AG10803 (cell line): ENCODE measurements at places on chromosomes 5 and 9.

DNA sequence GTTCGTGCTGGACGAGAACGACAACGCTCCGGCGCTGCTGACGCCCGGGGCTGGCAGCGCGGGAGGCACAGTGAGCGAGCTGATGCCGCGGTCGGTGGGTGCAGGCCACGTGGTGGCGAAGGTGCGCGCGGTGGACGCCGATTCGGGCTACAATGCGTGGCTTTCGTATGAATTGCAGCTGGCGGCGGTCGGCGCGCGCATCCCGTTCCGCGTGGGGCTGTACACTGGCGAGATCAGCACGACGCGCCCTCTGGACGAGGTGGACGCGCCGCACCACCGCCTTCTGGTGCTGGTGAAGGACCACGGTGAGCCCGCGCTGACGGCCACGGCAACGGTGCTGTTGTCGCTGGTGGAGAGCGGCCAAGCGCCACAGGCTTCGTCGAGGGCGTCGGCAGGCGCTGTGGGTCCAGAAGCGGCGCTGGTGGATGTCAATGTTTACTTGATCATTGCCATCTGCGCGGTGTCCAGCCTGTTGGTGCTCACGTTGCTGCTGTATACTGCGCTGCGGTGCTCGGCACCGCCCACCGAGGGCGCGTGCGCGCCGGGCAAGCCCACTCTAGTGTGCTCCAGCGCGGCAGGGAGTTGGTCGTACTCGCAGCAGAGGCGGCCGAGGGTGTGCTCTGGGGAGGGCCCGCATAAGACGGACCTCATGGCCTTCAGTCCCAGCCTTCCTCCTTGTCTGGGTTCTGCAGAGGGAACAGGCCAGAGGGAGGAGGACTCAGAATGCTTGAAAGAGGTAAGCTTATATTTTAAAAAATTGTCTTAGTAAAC is 2.2 kb downstream of the PCDHA13 start:
- DNase-seq: no peak

DNA sequence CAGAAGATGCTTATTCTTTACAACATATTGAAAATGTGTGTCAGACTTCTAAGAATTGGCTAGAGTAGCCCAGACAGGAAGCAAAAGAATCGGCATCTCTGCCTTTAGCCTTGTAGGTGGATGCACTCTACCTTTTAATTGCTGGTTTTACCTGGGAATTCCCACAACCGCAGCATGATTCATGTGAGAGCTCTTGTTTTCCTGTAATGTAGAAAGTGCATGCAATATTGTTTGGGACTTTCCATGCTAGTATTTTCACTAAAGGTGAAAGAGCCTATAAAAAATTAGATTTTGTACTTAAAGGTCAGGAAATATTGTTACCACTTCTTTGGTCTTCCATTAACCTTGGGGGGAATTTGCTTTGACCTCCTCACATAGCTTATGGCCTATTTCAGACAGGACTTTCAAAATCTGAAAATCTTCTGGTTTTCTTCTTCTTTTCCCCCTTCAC is 89.8 kb downstream of the NTRK2 start:
- no peak for DNase-seq

DNA sequence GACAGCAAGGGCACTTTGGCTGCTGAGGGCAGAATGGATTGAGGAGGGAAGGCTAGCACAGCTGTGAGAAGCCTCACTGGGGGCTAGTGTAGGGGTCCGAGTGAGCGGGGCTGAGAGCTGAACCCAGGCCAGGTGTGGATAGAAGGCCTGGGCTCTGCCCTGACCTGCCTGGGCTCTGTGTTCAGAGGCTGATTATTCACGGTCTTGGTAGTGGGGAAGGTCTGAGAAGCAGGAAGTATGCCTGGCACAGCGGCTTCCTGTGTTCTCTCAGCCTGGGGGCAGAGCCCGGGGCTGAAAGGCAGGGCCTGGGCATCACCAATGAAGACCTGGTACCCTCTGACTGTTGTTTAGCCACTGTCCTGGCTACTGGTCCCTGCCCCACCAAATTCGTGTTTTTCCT is 136.4 kb upstream of the TBC1D2 start:
- DNase-seq: no peak

DNA sequence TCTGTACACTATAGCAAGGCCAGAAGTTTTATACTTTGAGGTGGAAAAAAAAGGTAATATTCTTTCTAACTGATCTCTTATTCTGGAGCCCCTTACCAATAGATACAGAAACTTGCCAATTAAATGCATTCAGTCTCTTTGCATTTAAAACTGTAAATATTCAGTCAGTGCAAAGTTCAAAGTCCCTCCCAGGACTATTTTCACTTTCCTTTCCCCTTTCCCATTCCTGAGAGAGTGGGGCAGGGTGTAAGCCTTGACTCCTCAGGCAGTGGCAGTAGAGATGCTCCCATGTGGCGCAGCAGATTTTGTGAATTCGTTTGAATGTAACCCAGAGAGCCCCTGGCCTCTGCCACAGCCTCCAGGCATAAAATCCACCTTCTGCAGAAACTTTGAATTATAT is 29.9 kb downstream of the CETN3 start:
- no peak for DNase-seq

DNA sequence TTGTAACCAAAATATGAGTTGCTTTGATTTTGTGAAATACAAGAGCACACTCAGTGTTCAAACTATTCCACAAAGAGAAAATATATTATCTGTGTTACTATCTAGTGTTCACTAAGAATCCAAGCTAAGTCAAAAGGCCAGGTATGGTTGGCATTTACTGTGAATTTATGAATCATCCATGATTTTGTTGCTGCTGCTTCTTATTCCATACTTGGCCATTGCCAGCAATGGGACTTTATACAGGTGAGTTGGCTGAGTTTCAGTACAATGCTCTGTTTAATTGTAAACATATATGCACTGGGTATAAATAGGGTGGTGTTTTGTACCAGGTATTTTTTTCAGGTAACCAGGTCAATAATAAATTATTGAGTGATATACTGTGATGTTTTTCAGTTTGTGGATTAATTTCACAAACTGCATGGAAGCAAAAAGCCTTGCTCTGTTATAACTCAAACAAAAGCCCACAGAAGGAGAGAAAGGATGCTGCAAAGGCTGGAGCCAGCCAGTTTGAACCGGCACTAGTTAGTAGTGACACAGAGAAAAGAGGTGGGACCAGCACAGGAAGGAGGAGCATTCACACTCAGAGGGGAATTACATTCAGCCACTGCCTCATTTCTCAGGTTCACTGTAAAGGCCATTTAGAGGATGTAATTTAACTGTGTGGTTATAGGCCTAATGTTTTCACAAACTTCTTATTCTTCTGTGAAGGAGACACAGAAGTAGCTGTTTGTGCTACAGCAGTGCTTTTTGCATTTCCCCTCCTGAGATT is 381.8 kb downstream of the ADGRV1 start:
- DNase-seq: peak; percentile 10

- peak; percentile 9 for DNase-seq
Observed at GRCh38 chr9:24245988-24246387, 299.7 kb downstream of the IZUMO3 start.

DNA sequence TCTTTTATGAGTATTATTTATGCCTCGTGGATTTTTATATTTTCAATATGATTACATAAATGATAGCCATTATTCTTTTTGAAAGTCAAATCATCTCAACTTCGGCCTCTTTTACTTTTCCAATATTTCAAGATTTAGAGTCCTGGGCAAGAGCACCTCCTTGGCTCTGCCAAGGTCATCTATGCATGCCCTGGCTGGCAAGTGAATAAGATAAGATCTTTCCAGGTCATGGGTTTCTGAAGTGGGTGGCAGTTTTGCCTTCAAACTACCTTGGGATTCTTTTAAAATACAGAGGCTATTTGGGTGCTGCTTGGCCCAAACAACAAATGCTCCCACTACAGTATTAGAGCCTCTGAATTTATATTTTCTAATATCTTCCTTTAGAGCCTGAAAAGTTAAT is 95.4 kb downstream of the CWC27 start:
- no peak for DNase-seq

DNA sequence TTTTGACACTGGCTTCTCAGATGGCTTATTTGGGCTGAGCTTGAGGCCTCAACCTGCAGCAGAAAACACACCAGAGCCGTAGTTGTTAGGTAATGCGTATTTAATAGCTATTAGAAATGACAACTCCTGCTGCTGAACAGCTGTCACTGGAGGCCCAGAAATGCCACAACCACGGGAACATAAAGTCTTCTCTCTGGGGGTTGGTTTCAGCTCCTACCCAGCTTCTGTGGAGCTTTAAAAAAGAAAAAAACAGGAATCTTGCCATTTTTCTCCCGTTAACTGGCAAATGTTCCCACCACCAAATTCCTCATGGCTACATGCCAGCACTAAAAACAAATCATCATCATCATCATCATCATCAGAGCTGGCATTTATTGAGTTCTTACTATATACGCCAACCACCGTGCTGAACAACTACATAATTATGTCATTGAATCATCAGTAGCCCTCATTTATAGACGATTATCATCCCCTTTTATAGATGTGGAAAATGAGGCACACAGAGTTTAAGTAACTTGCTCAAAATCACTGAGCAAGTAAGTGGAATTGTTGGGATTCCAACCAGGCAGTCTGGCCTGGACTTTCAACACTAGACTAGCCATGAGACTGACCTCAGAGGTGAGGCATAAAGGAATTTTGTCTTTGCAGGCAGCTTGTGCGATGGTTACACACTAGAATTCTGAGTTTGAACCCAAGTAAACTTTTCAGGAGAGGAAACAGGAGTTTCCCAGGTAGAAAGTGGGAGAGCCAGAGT is 185.3 kb upstream of the WWC1 start:
- DNase-seq: peak; percentile 92

GRCh38 chr5:83517072-83517687 is 45.6 kb downstream of the VCAN start:
- peak; percentile 35 for DNase-seq

- DNase-seq: no peak
Observed at GRCh38 chr5:174315471-174315870, 270.0 kb downstream of the NSG2 start.

DNA sequence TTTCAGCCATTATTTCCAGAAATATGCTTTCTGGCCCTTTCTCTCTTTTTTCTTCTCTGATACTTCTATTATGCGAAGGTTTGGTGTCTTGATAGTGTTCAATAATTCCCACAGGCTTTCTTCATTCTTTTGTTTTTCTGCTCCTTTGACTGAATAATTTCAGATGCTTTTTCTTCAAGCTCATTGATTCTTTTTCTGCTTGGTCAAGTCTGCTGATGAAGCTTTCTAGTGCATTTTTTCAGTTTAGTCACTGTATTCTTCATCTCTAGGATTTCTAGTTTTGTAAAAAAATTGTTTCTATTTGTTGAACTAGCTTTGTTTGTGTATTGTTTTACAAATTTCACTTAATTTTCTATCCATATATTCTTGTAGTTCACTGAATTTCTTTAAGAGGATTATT is 304.0 kb upstream of the TARS1 start:
- no peak for DNase-seq

- peak; percentile 12 for DNase-seq
Observed at GRCh38 chr9:83706676-83707517, 861 bp downstream of the UBQLN1 start.

- DNase-seq: no peak
Observed at GRCh38 chr5:120456006-120456405, 8.1 kb upstream of the PRR16 start.

DNA sequence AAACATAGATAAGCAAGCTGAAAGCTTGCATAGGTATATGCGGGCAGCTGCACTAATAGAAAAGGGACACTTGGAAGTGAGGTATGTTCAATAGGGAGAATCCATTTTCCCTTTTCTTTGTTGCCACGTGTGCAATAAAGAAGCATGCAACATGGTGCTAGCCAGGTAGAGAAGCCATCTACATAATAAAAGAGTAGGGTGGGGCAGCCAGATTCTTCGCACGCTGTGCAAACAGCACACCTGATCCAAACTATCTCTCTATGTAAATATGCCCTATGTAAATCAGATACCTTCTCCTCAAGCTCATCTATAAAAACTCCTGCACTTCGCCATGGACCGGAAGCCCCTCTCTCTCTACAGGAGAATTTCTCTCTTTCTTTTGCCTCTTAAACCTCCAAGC is 91.9 kb upstream of the C9orf72 start:
- DNase-seq: no peak

- DNase-seq: no peak
Observed at GRCh38 chr5:61289669-61290306, 42.3 kb upstream of the ZSWIM6 start.

DNA sequence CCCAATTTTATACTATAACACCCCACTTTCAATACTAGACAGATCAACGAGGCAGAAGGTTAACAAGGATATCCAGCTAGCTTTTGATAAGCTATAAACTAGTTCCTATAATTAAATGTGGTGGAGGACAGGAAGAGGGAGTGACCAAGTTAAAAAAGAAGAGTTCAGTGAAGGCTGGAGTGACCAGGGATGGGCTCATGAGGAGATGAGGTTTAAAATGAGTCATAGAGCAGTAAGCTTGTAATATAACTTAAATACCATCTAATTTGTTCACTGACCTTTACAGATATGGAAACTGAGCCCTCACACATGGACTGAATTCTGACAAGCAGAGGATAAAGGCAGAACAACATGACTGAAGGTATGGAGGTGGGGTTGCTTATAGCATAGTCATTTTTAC is 284.5 kb downstream of the SPATA31D1 start:
- no peak for DNase-seq

GRCh38 chr5:27568811-27569210 is 530.4 kb upstream of the CDH9 start:
- DNase-seq: no peak

- no peak for DNase-seq
Observed at GRCh38 chr5:141711687-141712086, 29.7 kb upstream of the ARAP3 start.

- no peak for DNase-seq
Observed at GRCh38 chr5:9318031-9318430, 227.8 kb downstream of the SEMA5A start.

DNA sequence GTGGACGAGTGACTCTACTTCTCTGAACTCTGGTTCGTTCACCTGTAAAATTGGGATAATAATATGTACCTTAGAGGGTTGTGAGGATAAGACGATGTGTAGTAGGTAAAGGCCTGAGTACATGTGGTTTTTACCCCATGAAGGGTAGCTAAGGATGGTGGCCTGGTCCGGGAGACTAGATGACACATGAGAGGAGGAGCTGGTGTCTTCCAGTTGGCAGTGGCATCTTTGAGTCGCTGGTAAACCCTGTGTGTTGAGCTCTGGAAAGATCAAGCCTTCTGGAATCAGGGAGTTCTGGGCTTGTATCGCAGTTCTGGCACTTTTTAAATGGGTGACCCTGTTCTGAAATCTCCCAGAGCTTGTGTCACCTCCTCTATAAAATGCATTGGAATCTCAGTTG is 166.4 kb upstream of the ZNF618 start:
- DNase-seq: no peak

DNA sequence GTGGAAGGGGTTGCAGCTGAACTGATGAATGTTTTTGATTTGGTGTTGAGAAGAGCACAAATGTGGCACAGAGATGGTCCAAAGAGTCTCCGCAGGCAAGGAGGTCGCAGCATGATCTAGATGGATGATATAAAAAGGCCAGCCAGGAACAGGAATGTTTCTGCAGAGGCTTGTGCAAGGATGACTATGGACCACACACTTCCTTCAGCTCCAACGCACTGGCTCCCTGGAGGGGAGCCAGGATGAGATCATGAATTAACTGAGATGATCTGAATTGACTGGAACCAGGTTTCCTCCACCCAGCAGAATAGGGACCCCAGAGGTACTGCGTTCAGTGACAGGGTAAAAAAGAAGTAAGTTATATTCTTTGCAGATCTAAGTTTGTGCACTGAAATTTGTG is 89.0 kb downstream of the ARSB start:
- peak; percentile 74 for DNase-seq
